Activated gamma-delta T cell (primary cell): ENCODE measurements at places on chromosomes 11 and 22.

DNA sequence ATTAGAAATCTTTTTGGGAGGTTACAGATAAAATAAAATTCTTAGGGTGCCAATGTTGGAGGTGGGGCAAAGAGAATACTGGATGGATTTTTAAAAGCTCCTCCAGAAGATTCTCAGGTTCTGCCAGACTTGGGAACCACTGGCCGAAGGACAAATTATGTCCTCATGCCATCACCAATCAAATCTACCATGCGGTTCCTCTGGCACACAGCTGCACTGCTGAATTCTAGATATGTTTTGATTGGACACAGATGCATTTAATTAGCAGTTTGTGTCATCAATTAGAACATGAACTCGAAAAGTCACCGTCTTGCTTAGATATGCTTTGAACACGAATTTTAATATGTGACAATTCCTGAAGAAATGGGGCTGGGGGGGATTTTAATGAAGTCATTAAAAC, 1269.2 kb downstream of the LRRC4C start:
- DNase-seq: no peak

GRCh38 chr11:119205080-119205479, 1.1 kb upstream of the CBL start:
- no peak for DNase-seq

GRCh38 chr11:120001178-120002090, 136.5 kb downstream of the TRIM29 start:
- no peak for DNase-seq

- DNase-seq: no peak
Measured at GRCh38 chr22:37747080-37747714, 50.3 kb downstream of the TRIOBP start.

DNA sequence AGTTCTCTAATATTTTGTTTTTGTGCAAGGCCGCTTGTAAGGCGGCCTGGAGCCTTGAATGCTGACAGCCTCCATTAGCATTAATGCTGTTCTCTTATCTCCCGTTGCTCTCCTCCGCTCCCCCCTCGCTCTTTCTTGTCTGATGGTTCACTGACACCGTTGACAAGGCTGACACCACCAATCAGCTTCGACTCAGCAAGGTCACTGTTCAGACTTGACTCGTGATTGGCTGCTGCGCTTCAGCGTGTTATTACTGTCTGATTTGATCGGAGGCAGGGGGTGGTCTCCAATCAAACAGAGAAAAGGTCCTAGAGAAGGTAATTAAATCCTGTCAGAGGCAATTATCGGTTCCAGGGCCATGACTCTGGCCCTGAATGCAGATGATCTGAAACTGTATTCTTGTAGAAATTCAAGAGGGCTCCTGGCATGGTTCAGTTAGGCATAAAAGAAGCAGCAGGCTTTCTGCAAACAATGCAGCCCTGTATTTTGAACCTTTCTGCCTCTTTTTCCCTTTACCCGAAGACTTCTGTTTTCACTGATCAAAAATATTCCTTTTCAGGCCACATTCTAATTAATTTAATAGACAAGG, 49.3 kb upstream of the MPPED2 start:
- DNase-seq: no peak

- DNase-seq: no peak
Measured at GRCh38 chr11:85828640-85828978, 17.7 kb upstream of the SYTL2 start.

DNA sequence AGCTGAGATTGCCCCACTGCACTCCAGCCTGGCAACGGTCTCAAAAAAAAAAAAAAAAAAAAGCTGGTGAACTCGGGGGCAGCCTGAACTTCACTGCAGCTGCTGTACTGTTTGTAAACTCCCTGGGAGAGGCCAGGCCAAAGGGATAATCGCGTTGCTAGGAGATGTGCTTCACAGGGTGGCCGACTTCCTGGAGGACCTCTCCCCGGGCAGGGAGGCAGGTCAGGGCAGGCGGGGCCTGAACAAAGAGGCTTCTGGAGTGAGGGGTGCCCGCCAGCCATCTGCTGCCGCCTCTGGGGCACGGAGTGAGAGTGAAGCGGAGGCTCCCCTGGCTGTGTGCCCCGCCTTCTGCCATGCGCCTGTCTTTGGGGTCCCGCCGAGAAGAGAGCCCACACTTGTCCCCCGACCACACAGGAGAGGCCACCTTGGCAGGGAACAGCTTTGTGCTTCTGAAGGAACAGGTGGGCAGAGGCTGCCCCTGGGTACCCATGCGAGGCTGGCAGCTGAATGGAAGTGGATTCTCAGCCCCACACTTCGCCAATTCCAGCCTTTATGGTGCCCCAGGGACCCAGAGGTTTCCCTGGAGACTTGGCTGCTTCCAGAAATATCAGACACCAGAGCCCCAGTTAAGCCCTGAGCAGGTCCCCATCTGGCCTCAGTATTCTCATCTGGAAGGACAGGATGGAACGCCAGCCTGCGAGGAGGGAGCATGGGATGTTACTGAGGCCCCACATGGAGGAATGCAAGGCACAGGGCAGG, 29.6 kb downstream of the TMEM184B start:
- no peak for DNase-seq

DNA sequence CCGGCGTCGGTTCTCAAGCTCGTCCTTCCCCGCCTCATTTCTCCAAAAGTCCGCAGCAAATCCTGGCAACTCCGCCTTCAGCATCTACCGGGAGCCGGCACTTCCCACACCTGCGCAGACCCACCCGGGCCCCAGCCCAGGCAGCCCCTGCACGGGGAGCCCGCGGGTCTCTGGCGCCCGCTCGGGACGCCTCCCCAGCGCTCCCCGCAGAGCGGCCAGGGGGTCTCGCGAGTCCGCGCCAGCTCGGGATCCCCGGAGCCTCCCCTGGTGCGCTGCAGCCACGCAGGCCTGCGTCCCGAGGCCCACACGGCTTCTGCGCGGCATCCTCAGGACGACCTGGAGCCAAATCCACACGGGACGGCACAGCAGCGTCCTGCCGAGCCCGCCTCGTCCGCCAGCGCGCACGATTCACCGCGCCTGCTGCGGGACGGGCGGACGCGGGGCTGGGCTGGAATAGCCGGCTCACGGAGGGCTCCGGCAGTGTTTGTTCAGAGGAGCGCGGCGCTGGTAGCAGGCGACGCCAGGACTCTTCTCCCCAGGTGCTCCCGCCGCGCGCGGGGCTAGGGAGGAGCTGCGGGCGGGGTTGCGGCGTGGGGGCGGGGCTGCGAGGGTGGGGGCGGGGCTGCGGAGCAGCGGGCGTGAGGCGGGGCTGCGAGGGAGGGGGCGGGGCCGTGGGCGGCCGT, 816 bp upstream of the PHRF1 start:
- DNase-seq: no peak

GRCh38 chr22:38177926-38178604, 3.6 kb downstream of the PLA2G6 start:
- DNase-seq: no peak

- no peak for DNase-seq
Measured at GRCh38 chr22:42884616-42885375, 27.7 kb upstream of the ARFGAP3 start.

- no peak for DNase-seq
Measured at GRCh38 chr11:13343067-13343466, 65.5 kb downstream of the BMAL1 start.

- no peak for DNase-seq
Measured at GRCh38 chr11:112652786-112653390, 308.3 kb upstream of the NCAM1 start.

DNA sequence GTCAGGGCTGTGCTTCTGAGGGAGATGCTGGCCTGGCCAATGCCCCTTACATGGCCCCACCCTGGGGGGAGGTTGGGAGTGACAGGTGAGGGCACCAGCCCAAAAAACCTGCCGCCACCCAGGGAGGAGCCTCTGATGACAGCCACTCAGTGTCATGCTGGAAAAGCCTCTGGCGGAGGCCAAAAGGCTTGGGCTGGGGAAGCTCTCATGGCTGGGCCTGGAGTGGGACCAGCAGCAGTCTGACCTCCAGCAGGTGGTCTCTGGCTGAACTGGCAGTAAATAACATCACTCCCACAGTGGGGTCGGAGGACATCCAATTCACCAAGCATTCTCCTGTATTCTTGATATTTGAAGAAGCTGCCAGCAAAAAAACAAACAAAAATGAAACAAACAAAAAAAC, 20.1 kb downstream of the FGF3 start:
- no peak for DNase-seq

DNA sequence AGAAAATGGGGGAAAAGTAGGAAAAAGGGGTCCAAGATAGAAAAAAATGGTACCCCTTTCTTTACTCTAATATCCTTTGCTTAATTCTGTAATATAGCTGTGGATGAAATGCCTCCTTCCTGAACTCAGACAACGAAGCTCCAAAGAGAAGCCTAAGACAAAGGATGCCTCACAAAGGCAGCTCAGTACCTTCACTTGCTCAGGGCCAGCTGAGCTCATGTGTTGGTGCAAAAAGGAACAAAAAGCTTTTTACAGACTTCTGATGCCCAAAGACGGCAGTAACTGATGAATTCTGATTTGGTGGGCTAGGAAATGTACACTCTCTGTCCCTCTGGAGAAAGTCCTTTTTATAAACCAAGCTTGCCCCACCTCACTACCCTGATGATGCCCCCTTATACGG, 77.5 kb downstream of the DENND5A start:
- DNase-seq: no peak

- no peak for DNase-seq
Measured at GRCh38 chr22:18115906-18116371, 5.3 kb downstream of the TUBA8 start.

DNA sequence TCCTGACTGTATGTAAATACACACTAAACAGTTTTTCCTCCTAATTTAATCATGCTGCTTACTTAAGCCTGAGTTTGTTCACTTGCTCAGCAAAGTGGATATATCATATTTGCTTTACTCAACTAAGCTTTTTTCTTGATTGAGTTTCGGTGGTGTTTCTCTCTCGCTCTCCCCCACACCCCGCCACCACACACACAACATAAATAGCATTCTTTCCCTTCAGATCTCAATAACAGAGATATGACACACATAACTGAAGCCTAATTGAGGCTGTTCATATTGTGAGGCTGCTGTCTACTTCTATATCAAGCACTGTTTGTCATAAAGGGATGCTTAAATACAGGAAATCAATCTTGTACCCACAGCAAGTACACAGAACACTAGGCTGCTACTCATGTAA, 364.9 kb downstream of the FAT3 start:
- no peak for DNase-seq

GRCh38 chr22:46935506-46936377, 173.3 kb downstream of the TBC1D22A start:
- DNase-seq: no peak

DNA sequence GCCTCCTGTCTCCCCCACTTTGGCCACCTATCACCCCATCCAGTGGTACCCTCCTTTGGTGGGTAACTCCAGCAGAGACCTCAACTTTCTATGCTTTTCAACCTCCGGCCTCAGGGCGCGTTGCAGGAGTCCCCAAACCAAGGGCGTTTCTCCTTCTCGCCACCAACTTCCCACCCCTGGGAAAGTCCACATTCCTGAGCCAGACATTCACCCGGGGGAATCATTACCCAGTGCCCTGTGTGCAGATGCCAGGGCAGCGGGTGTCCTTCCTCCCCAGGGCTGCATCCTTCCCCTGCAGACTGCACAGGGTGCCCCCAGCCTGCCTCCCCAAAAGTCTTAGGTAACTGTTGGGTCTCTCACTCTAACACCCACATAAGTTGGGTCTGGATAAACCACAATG, 26.4 kb downstream of the MYEOV start:
- DNase-seq: no peak

DNA sequence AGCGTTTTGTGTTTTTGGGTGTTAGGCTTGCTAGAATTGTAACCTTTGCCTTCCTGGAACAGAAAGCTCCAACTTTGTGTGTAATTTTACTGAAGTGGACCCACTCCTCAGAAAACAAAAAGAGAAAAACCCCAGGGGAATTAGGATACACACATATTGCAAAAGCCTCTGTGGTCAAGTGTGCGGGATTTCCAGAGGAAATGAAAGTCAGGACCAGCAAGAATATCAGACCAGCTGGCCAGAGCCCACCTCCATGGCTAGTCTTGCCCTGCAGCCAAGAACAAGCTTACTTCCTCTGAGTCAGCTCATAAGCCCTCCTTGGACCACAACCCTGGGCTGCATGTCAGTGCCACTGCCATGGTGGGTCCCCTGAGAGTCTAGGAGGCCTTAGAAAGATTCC, 37.0 kb upstream of the FTH1 start:
- no peak for DNase-seq

- DNase-seq: no peak
Measured at GRCh38 chr11:2368851-2369180, 8.3 kb upstream of the CD81 start.

- no peak for DNase-seq
Measured at GRCh38 chr11:76820184-76820566, 37.0 kb downstream of the TSKU start.

GRCh38 chr11:130527636-130528297, 79.3 kb downstream of the ADAMTS15 start:
- no peak for DNase-seq
